ENCODE measurements at places on chromosomes 4 and X.

DNA sequence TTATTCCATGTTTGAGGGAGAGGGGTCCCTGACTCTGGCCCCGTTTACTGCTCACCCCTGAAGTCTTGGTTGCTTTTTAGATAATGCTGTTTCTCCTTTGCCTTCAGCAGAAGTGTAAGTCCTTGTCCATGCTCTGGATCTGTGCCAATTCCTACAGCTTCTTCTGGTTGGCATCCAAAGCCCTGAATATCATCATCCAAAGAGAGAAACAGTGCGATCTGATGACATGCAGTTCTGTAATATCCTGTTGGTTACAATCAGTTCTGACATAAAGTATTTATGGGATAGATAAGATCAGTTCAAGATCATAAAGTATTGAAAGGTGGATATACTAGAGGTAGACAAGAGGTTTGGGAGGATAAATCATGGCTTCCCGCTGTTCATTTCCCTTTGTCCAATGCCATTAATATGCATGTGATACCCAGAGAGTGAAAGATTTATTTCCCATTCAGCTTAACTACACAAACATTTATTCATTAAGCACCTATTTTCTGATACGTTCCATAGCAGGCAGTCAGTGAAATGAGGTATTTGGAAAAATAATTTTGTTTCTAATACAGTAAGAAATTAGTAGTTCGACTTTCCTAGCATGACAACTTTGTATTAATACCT, 53.2 kb upstream of the TMEM150C start:
- DNase-seq = no peak

GRCh38 chr4:78552389-78553042, 946 bp downstream of the ANXA3 start:
- DNase-seq = no peak

GRCh38 chrX:13747836-13748235, 13.3 kb downstream of the OFD1 start:
- DNase-seq = no peak

- DNase-seq = no peak
These were observed 317.1 kb downstream of the CBLL2 start for GRCh38 chrX:22589845-22590244.

DNA sequence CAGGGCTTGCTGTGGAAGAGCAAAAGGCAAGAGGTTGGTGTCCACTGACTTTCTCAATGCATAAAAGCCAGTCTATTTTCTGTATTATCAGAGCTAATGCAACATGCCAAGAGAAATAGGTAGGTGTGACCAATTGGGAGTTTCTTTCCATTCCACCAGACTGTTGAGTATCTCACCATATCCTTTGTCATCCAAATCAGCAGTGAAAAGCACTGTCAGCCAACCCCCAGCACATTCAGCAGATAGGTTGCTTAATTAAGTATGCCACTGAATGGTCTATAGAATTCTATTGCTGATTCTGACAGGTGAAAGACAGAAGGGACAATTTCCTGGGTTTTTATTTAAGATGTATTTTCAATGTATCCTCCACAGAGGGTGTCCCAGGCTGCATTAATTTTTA, 139.8 kb downstream of the HS6ST2 start:
- DNase-seq = no peak
